GM12891 (cell line): ENCODE measurements at places on chromosomes 7 and 10.

DNA sequence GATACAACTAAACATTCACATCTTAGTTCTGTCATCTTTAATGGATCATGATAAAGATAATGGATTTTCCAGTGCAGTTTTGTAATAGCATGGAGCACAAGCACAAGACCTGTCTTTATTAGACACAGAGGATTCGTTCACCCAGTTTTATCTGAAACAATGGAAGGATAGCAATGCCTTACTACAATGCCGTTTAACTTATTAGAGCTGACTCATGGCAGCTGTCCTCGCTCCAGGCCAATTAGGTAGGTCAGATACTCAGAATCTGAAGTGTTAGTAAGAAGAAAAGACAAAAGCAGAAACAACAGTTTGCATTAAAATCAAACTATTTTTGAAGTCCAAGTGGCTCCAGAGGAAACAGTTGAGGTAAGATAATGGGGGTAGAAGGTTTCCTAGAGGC, 12.8 kb downstream of the OR13A1 start:
- no peak for DNase-seq

GRCh38 chr10:112950714-112951358, 789 bp downstream of the TCF7L2 start:
- no peak for DNase-seq

DNA sequence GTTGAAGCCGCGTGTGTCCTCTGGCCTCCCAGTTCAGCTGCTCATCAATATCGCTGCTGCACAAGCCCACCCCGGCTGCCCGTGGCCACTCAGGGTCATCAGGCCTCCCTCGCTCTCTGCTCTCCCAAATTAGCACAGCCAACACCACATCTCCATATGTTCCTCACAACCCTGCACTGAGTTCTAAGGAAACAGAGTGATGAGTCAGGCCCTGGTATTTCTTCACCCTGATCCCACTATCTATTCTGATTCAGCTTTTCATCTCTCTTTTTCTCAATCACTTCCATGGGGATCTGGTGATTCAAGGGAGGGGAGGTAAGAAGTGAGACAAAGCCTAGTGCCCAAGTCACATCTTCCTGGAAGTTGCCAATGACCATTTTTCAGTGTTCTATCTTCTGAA, 23.8 kb downstream of the CYTH3 start:
- DNase-seq: no peak

DNA sequence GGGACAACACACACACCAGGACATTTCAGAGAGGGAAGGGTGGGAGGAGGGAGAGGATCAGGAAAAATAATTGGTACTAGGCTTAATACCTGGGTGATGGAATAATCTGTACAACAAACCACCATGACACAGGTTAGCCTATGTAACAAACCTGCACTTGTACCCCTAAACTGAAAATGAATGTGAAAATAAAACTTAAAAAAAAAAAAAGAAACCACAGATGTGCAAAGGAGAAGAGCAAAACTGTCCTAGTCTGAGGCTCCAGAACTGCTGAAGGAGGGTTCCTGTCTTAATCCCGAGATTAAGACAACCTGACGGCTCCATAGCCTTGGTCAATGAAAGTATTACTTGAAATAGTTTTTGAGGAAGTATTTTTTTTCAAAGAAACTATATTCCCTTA, 423.0 kb downstream of the NEBL start:
- no peak for DNase-seq

GRCh38 chr7:94393246-94394108, 1.2 kb upstream of the COL1A2 start:
- DNase-seq: no peak
